ENCODE measurements at places on chromosomes 5 and 9.

DNA sequence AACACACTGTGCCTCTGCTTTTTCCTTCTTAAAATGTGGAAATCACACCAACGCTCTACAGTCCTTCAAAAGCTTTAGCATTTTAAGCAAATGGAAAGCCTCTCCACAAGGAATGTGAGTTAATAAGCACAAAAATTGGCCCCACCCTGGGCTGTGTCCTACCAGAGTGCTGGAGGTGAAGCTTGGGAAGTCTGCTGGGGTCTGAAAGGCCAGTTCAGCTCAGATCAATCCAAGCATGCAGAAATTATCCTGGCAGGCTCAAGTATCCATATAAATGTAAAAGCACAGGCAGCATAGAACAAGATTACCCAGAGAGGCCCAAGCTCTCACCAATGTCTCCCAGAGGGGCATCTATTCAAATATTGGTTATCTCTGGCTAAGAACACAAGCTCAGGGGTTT, 98.5 kb downstream of the ESM1 start:
- DNase-seq = no peak

- DNase-seq = no peak
These were observed 48.4 kb upstream of the EPB41L4B start for GRCh38 chr9:109369285-109369684.

- DNase-seq = no peak
These were observed 63.9 kb downstream of the ARHGEF37 start for GRCh38 chr5:149645236-149645635.

DNA sequence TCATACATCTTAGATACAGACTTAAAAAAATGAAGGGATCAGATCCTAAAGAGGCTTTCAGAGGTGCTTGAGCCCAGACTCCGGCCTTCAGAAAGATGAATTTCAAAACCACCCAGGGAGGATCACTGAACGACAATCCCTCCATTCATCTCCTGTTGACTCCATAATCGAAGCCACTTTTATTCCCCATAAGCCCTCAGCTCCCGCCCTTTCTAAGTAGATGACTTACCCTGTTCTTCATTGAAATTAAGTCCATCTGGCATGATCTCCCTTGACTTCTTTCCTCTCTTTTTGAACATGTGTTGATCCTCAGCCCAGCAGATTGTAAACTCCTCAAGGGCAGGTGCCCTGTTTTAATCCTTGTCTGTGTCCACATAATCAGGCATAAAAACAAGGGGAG, 50.8 kb upstream of the ASTN2 start:
- DNase-seq = no peak

DNA sequence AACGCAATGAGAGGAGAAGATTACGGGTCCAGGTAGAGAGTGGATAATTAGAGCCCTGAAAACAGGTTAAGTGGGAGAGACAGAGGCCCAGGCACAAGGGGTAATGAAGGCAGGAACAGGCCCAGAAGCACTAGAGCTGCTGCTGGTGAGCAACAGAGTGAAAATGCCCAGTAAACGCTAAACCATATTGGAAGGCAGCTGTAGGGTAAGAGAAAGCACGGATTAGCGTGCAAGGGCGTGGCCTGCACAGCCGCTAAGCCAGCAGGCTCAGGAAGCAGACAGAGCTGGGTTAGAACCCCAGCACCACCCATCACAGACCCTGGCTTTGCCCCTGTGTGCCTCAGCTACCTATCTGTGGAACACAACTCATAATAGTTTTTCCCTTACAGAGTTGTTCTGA, 93.2 kb downstream of the PAX5 start:
- no peak for DNase-seq

DNA sequence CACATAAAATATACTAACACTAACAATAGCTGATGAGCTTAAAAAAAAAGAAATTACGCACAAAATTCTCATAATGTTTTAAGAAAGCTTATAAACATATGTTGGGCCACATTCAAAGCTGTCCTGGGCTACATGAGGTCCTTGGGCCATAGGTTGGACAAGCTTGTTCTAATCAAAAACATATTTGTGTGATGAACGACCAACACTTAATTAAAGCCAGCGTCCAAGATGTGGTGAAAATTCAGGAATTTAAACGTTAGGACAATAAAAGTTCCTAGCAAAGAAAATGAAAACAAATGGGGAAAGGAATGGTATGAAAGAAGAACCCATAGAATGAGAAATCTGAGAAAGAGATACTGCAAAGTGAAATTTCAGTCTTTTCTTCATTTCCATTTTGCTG, 429.6 kb upstream of the DMAC1 start:
- DNase-seq = no peak

GRCh38 chr5:167255926-167256325, 1035.5 kb upstream of the WWC1 start:
- no peak for DNase-seq

- DNase-seq = no peak
These were observed 4.3 kb downstream of the SHC3 start for GRCh38 chr9:89174291-89174690.

DNA sequence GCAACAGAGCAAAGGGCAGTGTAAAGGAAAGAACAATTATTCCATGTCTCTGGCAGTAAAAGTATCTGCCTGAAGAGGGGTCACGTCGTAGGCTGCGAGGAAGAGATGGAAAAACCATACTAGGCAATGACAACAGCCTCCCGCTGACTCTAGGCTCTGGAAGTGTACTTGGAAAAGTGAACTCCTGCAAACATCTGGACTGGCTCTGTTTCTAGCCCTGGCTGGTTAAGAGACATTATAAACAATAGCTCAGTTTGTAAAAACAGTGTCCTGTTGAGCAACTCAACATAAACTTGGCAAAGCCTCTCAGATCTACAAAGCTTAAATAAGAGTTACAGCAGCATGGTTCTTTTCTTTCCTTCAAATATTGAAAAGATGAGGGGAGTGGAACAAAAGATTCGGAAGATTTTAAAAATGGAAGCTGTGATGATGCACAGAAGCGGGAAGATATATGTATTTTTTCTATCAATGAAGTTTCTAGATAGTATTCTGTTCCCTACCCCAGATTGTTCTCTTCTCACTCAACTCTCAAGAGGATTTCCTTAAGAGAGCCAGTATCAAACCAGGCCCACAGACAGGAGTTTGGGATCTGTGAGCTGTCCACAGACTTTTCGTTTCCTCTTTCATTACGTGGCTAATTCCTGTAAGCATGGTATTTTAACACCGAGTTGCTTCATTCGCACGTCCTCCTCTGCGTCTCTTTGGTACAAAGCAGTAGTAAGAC, 79.4 kb downstream of the SPTLC1 start:
- DNase-seq = no peak

DNA sequence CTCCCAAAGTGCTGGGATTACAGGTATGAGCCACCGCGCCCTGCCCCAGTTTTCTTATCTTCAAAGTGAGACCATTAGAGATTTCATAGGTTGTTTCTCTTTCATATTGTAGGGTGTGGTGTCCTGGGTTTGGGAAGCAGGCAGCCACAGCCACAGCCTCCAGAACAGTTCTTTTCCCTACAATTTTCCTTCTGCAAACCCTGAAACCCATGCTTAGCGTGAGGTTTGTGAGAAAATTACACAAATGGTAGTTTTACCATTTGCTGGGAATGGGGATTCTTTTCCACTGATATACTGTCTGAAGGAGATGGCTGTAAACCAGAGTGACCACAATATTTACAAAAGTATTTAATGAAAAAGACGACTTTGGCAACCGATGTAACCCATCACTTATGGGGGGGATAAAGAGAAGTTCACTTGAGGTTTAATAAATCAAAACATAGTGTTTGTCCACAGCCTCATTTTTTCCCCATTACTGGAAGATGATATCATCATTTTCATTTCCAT, 26.7 kb upstream of the ECM2 start:
- DNase-seq = no peak

- DNase-seq = no peak
These were observed 71.5 kb upstream of the MEF2C start for GRCh38 chr5:88954511-88954910.

GRCh38 chr5:154260224-154260927, 69.8 kb downstream of the GALNT10 start:
- DNase-seq = no peak

- DNase-seq = no peak
These were observed 94.0 kb downstream of the SMARCA2 start for GRCh38 chr9:2109069-2109650.

DNA sequence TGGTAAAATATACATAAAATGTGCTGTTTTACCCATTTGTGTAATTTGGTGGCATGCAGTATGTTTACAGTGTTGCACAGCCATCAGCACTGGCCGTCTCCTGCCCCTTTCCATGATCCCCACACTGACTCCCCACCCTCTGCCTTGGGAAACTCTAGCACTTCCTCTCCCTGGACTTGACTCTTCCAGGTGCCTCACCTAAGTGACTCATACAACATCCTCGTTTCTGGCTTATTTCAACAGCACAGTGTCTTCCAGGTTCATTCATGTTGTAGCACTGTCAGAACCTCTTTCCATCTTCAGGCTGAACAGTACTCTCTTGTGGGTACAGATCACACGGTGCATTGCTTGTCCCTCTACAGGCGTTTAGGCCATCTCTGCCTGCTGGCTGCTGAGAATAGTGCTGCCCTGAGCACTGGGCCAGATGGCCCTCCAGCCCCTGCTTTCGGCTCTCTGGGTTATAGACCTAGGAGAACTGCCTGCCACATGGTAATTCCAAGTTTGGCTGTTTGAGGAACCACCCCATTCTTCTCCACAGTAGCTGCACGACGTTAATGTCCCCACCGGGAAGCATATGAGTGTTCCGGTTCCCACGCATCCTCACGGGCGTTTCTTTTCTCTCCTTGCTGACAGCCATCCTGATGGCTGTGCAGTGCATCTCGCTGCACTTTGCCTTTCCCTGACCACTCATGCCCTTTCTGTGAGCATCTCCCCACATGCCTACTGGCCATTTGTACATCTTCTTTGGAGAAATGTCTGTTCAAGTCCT, 211.8 kb downstream of the FANCC start:
- no peak for DNase-seq

GRCh38 chr9:35972093-35972492, 14.1 kb upstream of the OR2S2 start:
- peak; percentile 7 for DNase-seq

GRCh38 chr5:154078272-154078671, 39.5 kb downstream of the MFAP3 start:
- DNase-seq = no peak

- DNase-seq = no peak
These were observed 43.9 kb downstream of the SLC46A2 start for GRCh38 chr9:112846528-112847488.

DNA sequence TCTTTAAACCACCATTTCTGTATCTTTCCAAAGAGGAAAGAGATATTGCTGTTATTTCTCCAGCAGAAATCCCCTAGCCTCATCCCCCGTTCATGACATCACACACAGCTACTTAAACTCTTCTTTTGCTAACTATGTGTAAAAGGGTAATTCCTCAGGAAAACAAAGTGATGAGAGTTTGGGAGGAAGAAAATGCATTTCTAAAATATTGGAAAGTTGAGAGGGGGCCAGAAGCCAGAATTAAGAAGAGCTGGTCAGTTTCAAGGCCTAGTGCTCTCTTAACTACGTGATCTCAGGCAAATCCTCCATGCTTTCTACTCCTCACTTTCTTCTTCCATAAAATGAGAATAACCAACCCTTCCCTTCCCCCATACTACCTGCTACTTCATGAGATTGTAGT, 109.4 kb downstream of the LIFR start:
- DNase-seq = no peak

GRCh38 chr5:109553846-109554245, 135.9 kb upstream of the MAN2A1 start:
- no peak for DNase-seq

GRCh38 chr5:178474562-178475184, 115.5 kb downstream of the COL23A1 start:
- no peak for DNase-seq

DNA sequence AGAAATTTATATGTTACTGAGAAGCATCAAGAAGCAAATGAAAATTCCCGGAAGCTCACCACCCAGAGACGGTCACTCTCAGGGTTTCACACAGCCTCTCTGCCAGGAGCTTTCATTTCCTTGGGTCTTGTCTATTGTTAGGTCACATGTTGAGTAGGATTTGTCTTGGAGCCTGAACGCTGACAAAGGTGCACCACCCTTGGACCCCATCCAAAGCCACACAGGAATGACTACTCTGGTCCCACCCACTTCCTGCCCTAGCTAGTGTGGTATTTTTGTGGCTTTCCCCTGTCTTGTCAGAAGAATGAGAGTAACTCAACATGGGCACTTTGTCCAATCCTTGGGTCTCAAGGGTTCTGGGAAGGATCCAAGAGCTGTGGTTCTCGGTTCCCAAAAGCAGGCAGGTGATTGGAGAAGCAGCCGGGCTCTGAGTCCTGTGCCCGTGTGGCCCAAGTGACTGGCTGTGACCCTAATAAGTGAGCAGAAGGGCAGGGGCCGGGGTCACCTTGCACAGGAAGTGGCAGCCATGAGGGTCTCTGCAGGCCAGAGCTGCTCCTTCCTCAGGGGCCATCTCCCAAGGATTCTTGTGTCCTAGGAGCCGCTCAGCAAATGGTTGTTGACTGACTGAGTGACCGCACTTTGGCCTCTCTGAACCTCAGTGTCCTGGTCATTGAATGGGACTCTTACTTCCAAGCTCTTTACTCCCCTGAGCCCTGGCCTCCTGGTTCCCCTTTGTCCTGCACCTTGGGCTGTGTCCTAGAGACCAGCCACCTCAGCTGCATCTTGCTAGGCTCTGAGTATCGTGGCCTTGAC, 6.9 kb downstream of the FGD3 start:
- peak; percentile 75 for DNase-seq

DNA sequence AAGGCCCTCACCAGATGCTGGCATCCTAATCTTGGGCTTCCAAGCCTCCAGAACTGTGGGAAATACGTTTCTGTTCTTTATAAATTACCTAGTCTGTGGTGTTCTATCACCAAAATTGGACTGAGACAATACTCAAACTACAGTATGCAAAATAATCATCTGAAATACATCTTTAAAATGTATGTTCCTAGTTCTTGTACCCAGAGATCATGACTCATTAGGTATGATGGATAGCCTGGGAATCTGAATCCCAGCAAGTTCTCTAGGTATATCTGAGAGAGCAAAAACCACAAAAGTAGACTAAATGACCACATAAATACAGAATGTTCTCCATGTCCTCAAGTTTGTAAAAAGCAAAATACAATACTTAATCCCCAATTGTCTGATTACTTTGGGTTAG, 166.3 kb downstream of the YIPF5 start:
- DNase-seq = no peak

Data from effector memory CD8-positive, alpha-beta T cell (primary cell).